ENCODE measurements at places on chromosomes 3 and 15.

- peak; percentile 92 for DNase-seq
Measured at GRCh38 chr3:141127344-141128125, 76.4 kb downstream of the SPSB4 start.

- DNase-seq, result no peak
Measured at GRCh38 chr15:38524156-38524555, 40.5 kb downstream of the RASGRP1 start.

DNA sequence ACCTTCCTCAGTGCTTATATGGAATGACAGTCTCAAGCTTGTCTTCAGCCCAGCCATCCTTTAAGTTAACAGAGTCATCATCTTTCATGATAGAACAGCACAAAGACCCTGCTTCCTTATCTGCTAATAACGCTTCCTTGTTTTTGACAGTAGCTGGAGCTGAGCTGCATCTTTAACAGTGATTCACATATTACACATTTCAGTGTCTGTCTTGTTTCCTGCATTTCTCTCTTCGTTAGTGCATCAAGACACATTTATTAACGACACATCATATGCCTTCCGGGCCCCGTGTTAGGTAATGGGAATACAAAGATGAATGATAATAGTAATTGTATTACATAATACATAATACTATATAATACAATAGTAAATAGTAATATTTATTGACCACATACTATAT lies 30.2 kb upstream of the GREM1 start:
- peak; percentile 34 for DNase-seq

GRCh38 chr15:41259546-41260189 lies 28.6 kb downstream of the CHP1 start:
- no peak for DNase-seq

- DNase-seq, result no peak
Measured at GRCh38 chr3:169815590-169816150, 3.0 kb upstream of the LRRC34 start.

GRCh38 chr15:78638658-78639314 lies 2.2 kb downstream of the CHRNB4 start:
- peak; percentile 93 for DNase-seq

GRCh38 chr3:188006726-188007393 lies 147.1 kb upstream of the LPP start:
- peak; percentile 69 for DNase-seq

DNA sequence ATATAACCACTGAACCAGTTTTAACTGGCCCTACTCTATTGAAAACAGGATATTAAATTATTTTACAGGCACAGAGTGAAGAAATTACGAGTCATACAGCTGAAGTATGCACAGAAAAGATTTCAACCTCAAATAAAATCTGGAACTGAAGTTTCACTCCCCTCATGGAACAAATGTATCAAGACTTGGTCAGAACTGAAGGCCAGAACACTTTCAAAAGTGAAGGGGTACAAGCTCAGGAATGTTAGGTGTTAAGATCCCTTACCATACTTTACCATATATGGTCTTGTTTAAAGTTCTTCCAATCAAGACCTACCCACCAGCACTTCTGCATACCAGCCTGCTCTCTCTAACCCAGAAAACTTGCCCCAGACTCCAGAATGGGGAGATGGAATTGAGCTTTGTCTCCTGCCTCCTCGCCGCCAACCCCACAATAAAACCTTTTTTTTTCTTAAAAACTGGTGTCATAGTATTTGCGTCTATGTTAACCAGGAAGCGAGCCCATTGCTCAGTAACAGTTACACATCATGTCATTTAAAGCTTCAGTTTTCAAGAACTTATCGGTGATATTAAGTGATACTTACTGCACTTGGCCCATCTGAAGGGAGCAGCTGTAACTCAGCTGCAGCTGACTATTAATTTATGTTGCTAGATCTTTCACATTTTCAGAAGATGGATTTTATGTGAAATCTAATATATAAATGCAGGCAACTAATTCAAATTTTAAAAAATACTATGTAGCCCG lies 59.9 kb downstream of the OXSM start:
- no peak for DNase-seq

- no peak for DNase-seq
Measured at GRCh38 chr3:25037049-25037547, 391.0 kb upstream of the RARB start.

DNA sequence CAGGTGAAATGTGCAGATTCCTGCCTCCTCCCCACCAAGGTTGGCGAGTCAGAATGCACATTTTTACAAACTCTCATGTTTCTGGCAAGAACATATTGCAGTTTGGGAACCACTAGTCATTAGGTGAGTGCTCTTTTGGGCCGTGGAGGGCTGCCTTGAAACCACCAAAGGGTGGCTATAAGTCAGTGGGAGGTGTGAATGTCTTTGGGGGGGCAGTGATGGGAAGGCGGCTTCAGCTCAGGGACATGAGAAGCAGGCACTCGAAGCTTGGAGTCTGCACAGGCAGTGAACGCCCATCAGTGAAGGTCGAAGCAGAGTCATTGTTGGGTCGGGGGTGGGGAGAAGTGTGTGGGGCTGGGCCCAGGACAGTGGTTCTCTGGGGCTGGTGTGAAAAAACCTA lies 1.1 kb downstream of the NOX5 start:
- no peak for DNase-seq

All from BE2C (cell line).